ENCODE measurements at places on chromosomes 7 and 10.

- peak; percentile 80 for DNase-seq
Observed at GRCh38 chr10:131885391-131886165, 15.2 kb upstream of the PPP2R2D start.

- DNase-seq: no peak
Observed at GRCh38 chr10:122233857-122234348, 37.2 kb upstream of the BTBD16 start.

DNA sequence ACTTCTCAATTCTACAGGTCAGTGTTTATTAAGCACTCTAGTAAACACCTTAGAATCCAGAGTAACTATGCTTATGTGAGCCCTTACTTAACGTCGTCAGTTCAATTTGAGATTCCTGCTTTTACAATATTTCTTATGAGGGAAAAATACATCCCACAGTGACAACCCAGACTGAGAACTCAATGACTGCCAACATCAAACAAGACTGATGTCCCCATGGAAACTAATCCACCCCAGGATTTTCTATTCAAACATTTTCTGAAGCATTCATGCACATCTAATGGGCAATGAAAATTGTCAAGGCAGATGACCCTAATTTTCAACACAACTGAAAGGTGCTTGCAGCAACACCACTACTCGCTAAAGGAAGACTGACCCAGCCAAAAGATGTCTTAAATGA is 67.0 kb downstream of the ATE1 start:
- no peak for DNase-seq

GRCh38 chr10:30999070-30999712 is 32.5 kb downstream of the ZNF438 start:
- no peak for DNase-seq

- DNase-seq: no peak
Observed at GRCh38 chr10:24645784-24646183, 77.9 kb downstream of the ARHGAP21 start.

GRCh38 chr10:61099756-61100155 is 155.8 kb upstream of the RHOBTB1 start:
- DNase-seq: no peak

DNA sequence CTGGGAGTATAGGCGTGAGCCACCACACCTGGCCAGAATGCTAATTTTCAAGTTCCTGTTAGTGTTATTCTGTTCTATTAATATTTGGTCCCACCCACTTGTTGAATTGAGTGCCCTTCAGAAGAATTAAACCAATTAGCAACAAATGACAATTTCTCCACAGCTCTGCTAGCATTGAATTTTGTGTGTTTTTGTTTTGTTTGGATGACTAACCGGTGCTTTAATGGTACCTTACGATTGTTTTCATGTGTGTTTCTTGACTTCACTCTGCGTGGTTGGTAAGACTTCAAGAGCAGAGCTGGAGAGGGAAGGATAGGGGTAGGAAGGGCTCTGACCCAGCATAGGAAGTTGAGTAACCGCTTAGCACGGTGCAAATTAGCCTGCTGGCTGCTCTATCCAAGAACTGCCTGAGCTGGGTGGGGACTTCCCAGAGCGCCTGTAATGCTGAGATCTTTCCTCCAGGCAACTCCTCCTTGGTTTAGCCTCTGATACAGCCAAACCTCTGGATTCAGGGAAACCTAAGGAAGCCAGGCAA is 4.6 kb downstream of the ARPC1B start:
- peak; percentile 32 for DNase-seq

GRCh38 chr7:142863891-142864685 is 9.2 kb downstream of the EPHB6 start:
- no peak for DNase-seq

DNA sequence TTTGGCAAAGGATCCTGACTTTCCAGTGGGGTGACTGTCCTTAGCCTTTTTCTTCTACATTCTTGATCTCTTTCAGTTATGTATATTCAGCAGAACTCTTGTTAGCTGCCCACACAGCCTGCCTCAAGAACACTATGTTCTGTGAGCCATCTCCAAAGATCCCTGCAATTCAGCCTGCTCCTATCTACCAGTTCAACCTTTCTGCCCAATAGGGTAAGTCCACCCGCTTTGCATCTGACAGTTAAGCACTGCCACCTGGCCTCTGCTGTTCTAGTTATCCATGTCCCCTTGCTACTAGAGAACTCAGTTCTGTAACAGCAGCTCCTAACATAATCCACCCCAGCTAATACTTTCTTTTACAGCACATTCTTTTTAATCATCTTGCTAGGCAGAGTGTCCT is 13.5 kb downstream of the OR9A2 start:
- DNase-seq: no peak

GRCh38 chr7:150406312-150406566 is 27.1 kb downstream of the ZNF775 start:
- no peak for DNase-seq

GRCh38 chr7:93723424-93724124 is 149.1 kb upstream of the CALCR start:
- no peak for DNase-seq

GRCh38 chr7:100687751-100688300 is 6.2 kb downstream of the GIGYF1 start:
- no peak for DNase-seq

DNA sequence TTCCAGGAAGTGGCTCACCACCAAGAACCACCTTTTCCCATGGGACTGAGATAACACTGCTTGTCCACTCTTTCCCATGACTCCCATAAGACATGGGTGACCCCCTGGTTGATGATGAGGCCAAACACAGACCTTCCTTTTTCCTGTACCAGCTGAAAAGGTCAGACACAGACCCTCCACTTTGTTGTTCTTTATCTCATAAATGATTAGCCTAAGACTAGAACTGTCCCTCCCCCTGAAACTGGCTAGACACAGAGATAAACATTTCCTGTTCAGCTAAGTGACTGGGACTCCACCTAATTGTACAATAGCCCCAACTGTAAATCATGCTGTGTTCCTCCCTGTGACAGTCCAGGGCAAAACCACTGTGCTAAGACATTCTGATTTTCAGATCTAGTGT is 8.2 kb upstream of the NRG3 start:
- DNase-seq: no peak

- DNase-seq: no peak
Observed at GRCh38 chr7:139725077-139725476, 52.7 kb downstream of the HIPK2 start.

DNA sequence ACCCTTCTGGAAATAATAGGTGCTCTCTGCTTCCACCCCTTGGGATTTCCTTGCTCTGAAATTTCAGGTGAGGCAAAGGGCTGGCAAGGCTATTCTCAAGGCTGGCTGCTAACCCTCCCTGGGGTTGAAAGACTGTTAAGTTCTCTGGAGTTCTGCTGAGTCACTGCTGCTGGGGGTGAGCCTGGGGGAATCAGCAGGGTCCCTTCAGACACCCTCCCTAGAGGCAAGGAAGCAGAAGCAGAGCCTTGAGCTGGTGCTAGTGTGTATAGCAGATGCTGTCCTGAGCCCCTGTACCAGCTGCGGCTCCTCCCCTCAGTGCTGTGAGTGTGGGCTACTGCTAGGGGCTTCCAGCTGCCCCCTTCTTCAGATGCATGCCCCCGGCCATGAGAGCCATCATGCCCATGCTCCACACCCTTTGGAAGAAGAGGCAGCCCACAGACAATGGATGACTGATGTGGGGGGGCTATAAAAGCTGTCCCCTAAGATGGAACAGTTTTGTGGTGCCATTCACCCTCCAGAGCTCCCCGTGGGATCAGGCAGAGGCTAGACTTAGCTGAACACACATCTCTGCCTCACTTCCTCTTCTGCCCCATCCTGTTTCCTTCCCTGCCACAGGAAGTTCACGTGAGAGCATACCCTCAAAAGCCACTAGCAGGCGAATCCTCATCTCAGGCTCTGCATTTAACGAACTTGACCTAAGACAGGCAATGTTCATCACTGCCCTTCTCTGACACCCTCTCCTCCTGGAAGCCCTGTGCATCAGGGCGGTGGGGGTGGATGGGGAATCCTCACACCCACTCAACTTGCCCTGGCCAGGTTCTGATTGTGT is 91.8 kb downstream of the SH3PXD2A start:
- no peak for DNase-seq

- no peak for DNase-seq
Observed at GRCh38 chr10:60606343-60607080, 171.8 kb upstream of the CDK1 start.

- no peak for DNase-seq
Observed at GRCh38 chr7:92292981-92293380, 47.2 kb downstream of the ANKIB1 start.

DNA sequence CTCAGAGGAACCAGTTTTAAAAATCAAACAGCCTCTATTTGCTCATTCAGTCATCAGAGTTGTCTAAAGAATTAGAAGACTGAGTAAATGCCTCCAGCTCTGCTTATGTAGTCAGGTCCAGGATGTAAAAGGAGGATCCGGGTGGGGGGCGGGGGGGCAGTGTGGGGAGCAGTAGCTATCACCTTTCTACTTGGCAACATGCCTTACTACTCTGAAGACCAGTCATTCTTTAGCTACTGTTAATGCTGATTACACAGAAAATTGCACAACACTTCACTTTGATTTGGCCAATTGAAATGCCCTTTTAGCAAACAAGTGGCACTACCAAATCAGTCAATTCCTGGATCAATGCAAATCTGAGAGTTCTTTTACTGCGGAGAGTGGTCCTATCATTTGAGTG is 164.2 kb downstream of the NXPH1 start:
- no peak for DNase-seq

DNA sequence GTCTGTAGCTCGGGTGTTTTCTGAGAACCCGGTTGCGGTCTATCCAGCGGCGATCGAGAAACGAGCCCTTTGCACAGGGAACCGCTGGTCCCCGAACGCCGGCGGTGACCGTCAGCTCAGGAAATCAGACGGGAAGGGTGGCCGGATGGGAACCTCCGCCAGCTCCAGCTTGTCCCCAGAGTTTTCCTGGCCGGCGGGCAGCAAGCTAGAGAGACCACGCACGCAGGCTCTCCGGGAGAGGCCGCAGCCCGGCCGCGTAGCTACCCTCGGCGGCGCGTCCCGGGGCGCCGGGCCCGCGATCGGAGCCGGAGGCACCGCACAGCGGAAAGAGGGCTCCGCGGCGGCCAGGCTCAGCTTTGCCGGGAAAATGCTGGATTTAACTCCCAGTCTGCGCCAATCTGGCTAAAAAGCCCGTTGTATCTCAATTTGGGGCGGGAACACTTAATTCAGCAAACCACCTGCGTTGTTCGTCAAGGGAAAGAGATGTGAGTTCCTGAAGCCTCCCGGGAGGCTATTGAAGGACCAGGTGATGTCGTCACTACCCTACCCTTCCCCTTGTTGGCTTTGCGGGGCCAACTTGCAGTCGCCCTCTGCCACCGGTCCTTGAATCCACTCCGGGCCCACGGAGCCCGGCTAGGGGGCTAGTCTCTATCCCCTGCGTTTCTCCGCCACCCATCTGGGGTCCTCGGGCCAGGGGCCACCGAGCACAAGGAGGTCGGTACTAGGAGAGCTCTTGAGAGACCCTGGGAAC is 859 bp upstream of the CH25H start:
- DNase-seq: no peak

DNA sequence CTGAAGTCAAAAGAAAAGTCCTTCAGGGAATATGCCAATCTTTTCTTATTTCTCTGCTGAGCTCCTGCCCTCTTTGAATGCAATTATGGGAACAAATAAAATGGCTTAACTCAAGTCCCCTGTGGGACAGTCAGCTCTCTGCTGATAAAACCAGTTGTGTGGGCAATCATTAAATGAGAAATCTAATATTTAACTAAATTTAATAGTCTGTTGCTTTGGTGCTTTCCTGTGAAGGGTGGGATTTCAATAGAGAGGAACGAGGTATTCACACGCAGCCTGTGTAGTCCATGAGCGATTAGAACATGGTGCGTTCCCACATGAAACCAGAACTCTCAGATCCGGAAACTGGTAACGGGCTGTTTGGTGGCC is 138.4 kb downstream of the PAXIP1 start:
- no peak for DNase-seq

Measured in activated gamma-delta T cell treated with Interleukin-2 at 50 U/mL for 16 hours (primary cell).